AG04450 (cell line): ENCODE measurements at places on chromosomes 2 and 18.

- DNase-seq, result no peak
Measured at GRCh38 chr2:158995677-158996049, 27.2 kb downstream of the TANC1 start.

GRCh38 chr2:235864302-235864701, 303.9 kb downstream of the GBX2 start:
- no peak for DNase-seq

GRCh38 chr2:44358503-44358902, 2.8 kb downstream of the PREPL start:
- no peak for DNase-seq

- DNase-seq, result no peak
Measured at GRCh38 chr2:67955748-67956603, 106.8 kb downstream of the C1D start.

GRCh38 chr2:72788756-72789155, 37.1 kb downstream of the EXOC6B start:
- DNase-seq, result no peak

GRCh38 chr2:241967467-241968144, 98.1 kb downstream of the RTP5 start:
- DNase-seq, result no peak

- DNase-seq, result no peak
Measured at GRCh38 chr2:197839856-197840255, 35.5 kb downstream of the PLCL1 start.

DNA sequence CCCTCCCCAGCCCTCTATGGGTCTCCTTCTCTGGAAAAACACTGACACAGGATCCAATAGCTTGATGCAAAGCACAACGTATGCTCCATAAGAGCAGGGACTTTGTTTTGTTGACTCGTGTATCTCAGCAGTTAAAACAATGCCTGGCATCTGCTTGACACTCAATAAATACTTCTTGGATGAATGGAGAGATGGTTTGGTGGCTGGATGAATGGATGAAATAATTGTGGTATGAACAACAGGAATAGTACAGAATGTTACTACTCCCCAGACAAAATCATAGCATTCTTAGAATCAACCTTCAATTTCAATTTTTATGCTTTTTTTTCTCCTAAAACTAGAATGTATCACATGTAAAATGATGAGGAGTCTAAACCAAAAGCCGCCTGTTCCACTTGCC, 57.4 kb downstream of the KCNE4 start:
- DNase-seq, result no peak

- DNase-seq, result no peak
Measured at GRCh38 chr2:119253114-119253702, 29.6 kb downstream of the STEAP3 start.

- DNase-seq, result no peak
Measured at GRCh38 chr2:14907014-14907612, 274.6 kb downstream of the LRATD1 start.

- DNase-seq, result no peak
Measured at GRCh38 chr2:157363612-157364101, 38.0 kb upstream of the ERMN start.

DNA sequence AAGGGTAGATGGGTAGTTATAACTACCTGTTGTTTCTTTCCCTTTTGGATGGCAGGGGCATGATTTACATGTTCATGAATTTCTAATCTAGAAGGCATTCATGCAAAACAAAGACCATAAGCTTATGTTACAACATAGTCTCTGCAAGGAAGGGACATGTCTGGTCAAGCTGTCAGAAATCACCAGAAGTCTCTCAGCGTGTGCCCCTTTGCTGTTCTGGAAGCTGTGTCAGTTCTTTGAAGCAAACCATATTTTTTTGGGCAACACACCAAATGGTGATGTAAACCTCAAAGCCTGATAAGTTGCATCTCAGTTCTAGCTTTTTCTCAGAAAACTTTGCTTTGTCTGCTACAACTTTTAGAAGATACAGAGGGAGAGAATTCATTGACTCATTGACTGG, 173.5 kb upstream of the CTAGE1 start:
- no peak for DNase-seq

DNA sequence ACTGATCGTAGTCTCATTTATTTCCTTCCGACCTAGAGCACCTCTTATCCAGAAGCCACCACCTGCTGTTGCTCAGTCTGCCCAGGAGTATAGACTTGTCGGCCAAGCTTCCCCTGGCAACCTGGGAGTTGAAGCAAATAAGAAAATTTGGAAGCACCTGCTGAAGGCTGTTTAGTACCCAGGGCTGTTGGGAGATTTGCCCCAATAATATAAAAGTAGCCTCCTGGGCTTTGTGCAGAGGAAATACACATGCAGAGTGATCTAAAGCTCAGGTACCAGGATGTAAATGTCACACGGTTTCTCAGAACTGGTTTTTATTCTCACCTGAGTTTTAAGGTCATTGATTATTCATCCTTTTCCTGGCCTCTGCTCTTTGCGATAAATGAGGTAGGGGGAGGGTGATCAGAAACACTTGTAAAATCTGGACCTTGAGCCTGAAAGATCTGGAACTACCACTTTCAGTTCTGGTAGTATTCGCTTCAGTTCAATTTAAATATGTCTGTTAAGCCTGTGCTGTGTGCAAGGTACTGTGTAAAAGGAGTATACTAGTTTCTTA, 789 bp upstream of the COX7A2L start:
- no peak for DNase-seq

GRCh38 chr2:238202326-238203093, 985 bp downstream of the ILKAP start:
- no peak for DNase-seq

- no peak for DNase-seq
Measured at GRCh38 chr2:53848062-53848461, 11.7 kb downstream of the GPR75 start.
